Body of pancreas (tissue), 4 donors: ENCODE measurements at places on chromosomes 13 and 19.

GRCh38 chr13:95337597-95337996 lies 36.3 kb upstream of the ABCC4 start:
- DNase-seq: no peak
- no peaks in the 10 kb centered on the region for H3K36me3 ChIP-seq
- H3K4me1 ChIP-seq: no peaks in the 10 kb centered on the region
- no peak overlapping the region for H3K4me3 ChIP-seq

- no peaks in the 10 kb centered on the region for H3K27me3 ChIP-seq
- no peak overlapping the region for H3K27ac ChIP-seq
- H3K4me1 ChIP-seq: no peaks in the 10 kb centered on the region
Measured at GRCh38 chr13:98997738-98998641, 20.1 kb upstream of the DOCK9 start.

GRCh38 chr19:44890366-44891015 lies 563 bp upstream of the TOMM40 start:
- no peak overlapping the region for H3K4me3 ChIP-seq
- H3K36me3 ChIP-seq: peaks cover 8% of the 10 kb centered on the region
- DNase-seq: no peak
- peaks cover 23% of the 10 kb centered on the region for H3K4me1 ChIP-seq
- H3K27me3 ChIP-seq: no peaks in the 10 kb centered on the region
- peak overlapping the region; percentile 97 for H3K27ac ChIP-seq

DNA sequence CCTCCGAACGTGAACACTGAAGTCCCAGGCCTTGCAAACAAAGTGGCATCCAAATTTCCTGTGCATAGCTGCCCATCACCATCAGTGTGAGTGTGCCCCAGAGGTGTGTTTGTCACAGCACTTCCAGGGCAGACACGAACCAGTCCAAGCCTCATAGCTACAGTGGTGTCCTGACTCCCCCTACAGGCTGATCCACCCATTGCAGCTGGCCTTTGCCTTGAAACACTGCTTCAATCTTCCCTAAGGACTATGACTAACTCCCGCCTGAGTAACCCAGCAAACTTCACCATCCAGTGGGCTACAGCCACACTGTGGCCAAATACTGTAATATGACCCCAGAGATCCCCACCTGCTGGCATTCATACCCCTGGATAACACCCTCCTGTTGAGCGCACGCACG lies 3.9 kb downstream of the ZNF266 start:
- no peak overlapping the region for H3K27ac ChIP-seq
- H3K27me3 ChIP-seq: no peaks in the 10 kb centered on the region
- H3K4me1 ChIP-seq: peaks cover 20% of the 10 kb centered on the region
- peak; percentile 1 for DNase-seq
- H3K4me3 ChIP-seq: no peak overlapping the region

DNA sequence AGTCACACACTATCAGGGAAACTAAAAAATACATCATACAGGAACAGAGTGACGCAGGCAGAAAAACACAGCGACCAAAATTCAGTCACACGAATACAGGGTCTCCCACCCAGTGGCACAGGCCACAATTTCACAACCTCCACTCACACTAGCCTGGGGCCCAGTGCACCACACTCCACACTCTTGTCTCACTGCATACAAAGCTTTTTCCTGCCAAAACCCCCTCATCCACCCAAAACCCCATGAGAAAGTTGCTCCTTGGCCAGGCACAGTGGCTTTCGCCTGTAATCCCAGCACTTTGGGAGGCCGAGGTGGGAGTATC lies 1.2 kb downstream of the S1PR5 start:
- H3K4me1 ChIP-seq: peaks cover 48% of the 10 kb centered on the region
- no peaks in the 10 kb centered on the region for H3K27me3 ChIP-seq
- H3K4me3 ChIP-seq: no peak overlapping the region
- no peak overlapping the region for H3K27ac ChIP-seq

DNA sequence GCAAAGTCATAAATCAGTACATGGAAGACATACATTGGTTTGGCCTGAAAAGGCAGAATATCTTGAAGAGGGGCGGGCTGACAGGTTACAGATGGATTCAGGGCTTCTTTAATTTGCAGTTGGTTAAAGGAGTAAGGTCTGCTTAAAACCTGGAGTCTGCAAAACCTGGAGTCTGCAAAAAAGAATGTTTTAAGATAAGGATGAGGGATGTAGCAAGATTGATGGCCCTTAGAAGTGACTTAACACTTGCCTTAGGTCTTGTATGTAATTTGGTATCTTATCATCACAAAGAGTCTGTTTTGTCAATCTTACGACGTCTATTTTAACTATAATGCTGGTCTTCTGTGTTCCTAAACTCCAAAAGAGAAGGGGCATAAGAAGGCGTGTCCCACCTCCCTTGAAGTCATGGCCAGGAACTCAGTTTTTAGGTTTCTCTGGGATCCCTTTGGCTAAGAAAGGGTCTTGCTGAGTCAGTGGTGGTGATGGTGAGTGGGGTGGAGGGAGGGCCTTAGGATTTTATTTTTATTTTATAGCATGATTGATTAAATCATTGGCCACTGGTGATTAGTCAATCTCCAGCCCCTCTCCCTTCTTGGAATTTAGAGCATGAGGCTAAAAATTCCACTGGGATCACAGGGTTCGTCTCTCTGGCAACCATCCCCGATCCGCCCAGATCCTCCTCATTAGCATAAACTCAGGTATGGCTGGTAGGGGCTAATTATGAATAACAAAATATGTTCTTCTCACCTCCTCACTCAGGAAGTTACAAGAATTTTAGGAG lies 10.1 kb upstream of the HAS1 start:
- no peaks in the 10 kb centered on the region for H3K4me1 ChIP-seq
- H3K27ac ChIP-seq: no peak overlapping the region
- H3K36me3 ChIP-seq: no peaks in the 10 kb centered on the region
- no peaks in the 10 kb centered on the region for H3K27me3 ChIP-seq
- no peak for DNase-seq
- no peak overlapping the region for H3K4me3 ChIP-seq

- no peaks in the 10 kb centered on the region for H3K27me3 ChIP-seq
- peak overlapping the region; percentile 98 for H3K27ac ChIP-seq
- peaks cover 57% of the 10 kb centered on the region for H3K4me1 ChIP-seq
- no peaks in the 10 kb centered on the region for H3K36me3 ChIP-seq
- DNase-seq: no peak
Measured at GRCh38 chr19:18366021-18366435, 19.9 kb upstream of the GDF15 start.

DNA sequence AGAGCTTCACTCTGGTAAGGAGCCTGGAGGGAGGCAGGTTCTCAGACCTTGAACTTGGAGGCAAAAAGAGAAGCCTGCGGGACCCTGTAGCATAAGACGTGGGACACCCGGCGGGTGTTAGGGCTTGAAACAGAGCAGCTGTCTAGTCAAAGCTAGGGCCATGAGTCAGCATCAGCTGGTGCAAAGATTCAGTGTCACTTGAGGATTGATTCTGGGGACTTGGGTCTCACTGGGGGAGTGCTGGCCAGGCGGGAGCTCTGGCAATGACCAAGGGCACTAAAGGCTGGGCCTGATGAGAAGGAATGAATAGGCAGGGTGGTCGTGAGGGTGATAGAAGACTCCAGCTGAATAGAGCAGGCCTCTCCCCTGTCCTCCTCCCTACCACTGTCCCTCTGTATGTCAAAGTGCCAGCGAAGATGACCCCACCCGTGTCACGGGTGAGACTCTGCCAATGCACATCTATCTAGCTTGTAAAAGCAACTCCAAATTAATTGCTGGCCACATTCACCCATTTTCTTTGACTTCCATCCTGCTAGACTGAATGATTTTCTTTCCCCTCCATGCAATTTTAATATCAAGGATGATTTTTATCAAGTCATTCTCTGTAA lies 97.1 kb downstream of the MBNL2 start:
- H3K4me1 ChIP-seq: peaks cover 27% of the 10 kb centered on the region
- H3K36me3 ChIP-seq: no peaks in the 10 kb centered on the region
- no peaks in the 10 kb centered on the region for H3K27me3 ChIP-seq

GRCh38 chr13:73411067-73411809 lies 352.4 kb downstream of the KLF5 start:
- DNase-seq: no peak
- no peaks in the 10 kb centered on the region for H3K36me3 ChIP-seq

- H3K4me3 ChIP-seq: no peak overlapping the region
- H3K36me3 ChIP-seq: no peaks in the 10 kb centered on the region
- peaks cover 11% of the 10 kb centered on the region for H3K4me1 ChIP-seq
- no peaks in the 10 kb centered on the region for H3K27me3 ChIP-seq
- no peak for DNase-seq
Measured at GRCh38 chr19:3766520-3766919, 4.0 kb downstream of the MRPL54 start.

DNA sequence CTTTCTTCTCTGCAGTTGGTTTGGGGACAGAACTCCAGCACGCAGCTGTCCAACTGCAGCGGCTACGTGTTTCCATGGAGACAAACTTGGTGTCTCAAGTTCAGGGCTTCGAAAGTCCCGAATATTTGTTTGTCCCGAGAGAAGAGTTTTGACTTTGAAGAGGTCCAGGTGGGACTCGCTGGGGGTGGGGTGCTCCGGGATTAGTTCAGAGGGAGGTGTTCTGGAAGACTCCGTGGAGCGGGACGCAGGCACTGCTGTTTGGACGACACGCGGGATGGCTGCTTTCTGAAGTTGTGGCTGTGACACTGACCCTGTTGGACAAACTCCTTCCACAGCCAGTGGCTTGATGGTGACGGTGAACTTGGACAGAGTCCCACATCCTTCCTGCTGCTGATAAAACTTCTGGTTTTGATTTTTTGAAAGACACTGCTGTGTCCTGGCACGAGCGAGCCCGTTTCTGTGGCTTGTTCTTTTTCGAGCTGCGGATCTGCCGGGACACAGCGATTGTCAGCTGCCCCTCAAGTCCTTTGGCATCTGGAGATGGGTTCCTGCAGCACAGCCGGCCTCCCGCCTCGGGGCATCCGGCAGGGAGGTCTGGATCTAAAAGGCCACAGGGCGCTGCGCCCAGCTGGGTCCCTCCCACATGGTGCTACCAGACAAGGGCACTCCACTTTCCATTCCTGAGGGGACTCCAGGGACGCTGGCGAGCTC lies 15.9 kb upstream of the RANBP3 start:
- no peak overlapping the region for H3K27ac ChIP-seq
- H3K4me1 ChIP-seq: no peaks in the 10 kb centered on the region
- no peak overlapping the region for H3K4me3 ChIP-seq
- DNase-seq: no peak

DNA sequence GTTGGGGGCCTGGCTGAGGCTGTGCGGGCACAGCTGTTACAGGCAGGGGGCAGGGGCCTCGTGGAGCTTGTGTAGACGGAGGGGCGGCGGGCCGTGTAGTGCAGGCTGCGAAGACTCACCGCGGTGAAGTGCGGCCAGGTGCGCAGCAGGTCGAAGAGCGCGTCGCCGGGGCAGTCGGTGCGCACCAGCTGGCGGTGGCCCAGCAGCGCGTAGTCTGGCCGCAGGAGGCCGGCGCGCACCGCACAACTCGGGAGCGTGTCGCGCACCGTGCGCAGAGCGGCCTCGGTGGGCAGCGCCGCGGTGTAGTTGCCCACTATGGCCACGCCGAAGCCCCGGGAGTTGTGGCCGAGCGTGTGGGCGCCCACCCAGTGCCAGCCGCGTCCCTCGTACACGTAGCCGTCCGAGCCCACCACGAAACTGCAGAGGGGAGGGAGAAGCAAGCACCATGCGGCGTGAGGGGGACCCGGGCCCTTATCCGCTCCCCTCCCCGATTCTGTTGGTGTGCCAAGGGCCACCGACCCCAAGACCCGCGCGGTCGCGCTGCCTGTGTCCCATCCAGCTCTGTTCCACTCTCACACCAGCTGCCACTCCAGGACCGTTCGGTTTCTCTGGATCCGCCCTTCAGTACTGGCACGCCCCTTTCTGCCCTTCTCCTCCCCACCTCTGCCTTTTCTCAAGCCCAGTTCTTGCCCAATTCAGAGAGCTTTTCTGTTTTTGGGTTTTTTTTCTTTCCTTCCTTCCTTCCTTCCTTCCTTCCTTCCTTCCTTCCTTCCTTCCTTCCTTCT lies 5.4 kb upstream of the RASAL3 start:
- no peak overlapping the region for H3K27ac ChIP-seq
- no peak overlapping the region for H3K4me3 ChIP-seq
- no peaks in the 10 kb centered on the region for H3K36me3 ChIP-seq
- H3K27me3 ChIP-seq: no peaks in the 10 kb centered on the region
- H3K4me1 ChIP-seq: peaks cover 8% of the 10 kb centered on the region

DNA sequence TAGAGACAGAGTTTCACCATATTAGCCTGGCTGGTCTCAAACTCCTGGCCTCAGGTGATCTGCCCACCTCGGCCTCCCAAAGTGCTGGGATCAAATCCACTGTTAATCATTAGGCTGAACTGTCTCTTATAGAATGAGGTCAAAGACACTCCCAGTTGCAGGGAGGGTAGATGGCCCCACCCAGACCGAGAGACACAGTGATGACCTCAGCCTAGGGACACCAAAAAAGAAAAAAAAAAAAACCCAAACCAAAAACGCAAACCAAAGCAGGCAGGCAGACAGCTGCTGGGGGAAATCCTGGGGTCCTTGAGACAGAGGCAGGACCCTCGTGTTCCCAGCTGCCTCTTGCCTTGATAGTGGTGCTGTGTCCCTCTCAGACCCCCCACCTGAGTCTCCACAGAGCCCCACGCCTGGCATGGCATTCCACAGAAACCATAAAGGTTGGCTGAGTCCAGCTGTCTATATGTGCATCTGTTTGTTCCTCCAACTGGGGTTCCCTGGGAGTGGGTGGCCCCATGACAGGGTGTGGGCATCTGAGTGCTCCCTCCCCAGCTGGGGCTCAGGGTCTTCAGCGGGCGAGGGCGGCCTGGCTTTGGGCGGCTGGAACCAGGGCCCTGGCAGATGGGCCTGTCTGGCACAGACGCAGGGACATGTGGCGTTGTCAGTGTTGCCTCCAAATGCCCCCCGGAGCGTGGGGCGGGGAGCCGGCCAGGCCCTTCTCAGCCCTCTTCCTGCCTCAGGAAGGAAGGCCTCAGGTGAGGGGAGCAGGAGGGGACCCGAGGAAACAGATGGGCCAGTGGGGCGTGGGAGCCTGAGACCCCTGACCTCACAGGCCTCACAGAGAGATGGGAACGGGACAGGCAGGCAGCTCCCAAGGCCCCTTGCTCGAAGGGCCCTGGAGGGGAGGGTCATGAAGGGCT lies 5.2 kb downstream of the DAND5 start:
- no peak overlapping the region for H3K27ac ChIP-seq
- H3K27me3 ChIP-seq: no peaks in the 10 kb centered on the region
- H3K4me3 ChIP-seq: no peak overlapping the region
- H3K36me3 ChIP-seq: no peaks in the 10 kb centered on the region

DNA sequence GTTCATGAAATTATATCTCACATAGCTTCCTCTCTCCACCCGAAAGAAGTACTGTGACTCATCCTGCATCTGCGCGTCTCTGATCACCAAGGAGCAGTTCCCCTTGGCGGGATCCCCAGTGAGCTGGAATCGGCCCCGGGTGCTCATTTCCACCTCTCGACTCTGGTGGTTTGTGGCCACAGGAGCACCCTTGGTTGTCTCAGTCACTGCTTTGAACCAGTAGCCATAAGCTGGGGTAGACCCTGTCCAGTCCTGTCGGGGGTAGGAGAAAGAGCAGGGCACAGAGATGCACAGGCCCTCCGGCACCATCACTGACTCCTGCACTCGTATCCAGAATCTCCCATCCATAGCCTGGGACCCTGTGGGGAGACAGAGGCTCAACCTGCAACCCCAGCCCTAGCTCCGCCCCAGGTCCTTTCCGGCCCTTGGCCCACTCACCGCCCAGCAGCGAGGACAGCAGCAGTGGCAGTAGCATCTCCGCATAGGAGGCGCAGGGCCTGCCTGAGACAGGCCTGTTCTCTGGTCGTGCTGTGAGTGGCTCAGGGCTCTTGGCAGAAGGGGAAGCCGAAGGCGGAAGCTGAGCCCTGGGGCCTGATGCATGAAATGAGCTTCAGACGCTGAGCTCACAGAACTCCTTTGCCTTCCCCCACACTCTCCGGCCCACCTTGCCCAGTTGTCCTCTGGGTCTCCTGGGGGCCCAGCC lies at the start of gene SIGLEC10:
Gene SIGLEC10, minus strand, starts transcription at position 536 of the 703 bp plus-strand sequence. Its CDS starts 61 bp downstream, at position 475.
- DNase-seq: peak; percentile 12
- H3K36me3 ChIP-seq: no peaks in the 10 kb centered on the region
- no peaks in the 10 kb centered on the region for H3K27me3 ChIP-seq
- H3K27ac ChIP-seq: no peak within 1 kb of the TSS
